ENCODE measurements at places on chromosomes 13 and 19. TPM values are rescaled to one million over a fixed set of nuclear protein-coding genes. Genes with fewer than 3 reads are reported as not detected.

- H3K4me3 ChIP-seq, result no peak overlapping the region
- H3K4me1 ChIP-seq, result no peaks in the 10 kb centered on the region
- no peak overlapping the region for H3K27ac ChIP-seq
- no peak for DNase-seq
Measured at GRCh38 chr13:70708775-70709174, 600.5 kb upstream of the KLHL1 start.

The CLEC17A gene
- not detected for total RNA-seq

- peaks cover 57% of the 10 kb centered on the region for H3K36me3 ChIP-seq
- H3K4me3 ChIP-seq, result peak overlapping the region; percentile 82
- no peak for DNase-seq
- H3K27ac ChIP-seq, result peak overlapping the region; percentile 88
Measured at GRCh38 chr19:36573895-36574720, 1.0 kb upstream of the ZNF529 start.

- no peaks in the 10 kb centered on the region for H3K4me1 ChIP-seq
- H3K27ac ChIP-seq, result no peak overlapping the region
- no peak overlapping the region for H3K4me3 ChIP-seq
- H3K27me3 ChIP-seq, result no peaks in the 10 kb centered on the region
- no peak for DNase-seq
Measured at GRCh38 chr13:89361909-89362308, 1690.7 kb downstream of the SLITRK5 start.

The ZNF180 gene
- total RNA-seq, result 10.9 TPM

GRCh38 chr13:20136781-20137703, 23.8 kb downstream of the GJA3 start:
- H3K36me3 ChIP-seq, result no peaks in the 10 kb centered on the region
- H3K27ac ChIP-seq, result no peak overlapping the region
- H3K27me3 ChIP-seq, result peaks cover 9% of the 10 kb centered on the region
- no peak for DNase-seq
- no peak overlapping the region for H3K4me3 ChIP-seq

DNA sequence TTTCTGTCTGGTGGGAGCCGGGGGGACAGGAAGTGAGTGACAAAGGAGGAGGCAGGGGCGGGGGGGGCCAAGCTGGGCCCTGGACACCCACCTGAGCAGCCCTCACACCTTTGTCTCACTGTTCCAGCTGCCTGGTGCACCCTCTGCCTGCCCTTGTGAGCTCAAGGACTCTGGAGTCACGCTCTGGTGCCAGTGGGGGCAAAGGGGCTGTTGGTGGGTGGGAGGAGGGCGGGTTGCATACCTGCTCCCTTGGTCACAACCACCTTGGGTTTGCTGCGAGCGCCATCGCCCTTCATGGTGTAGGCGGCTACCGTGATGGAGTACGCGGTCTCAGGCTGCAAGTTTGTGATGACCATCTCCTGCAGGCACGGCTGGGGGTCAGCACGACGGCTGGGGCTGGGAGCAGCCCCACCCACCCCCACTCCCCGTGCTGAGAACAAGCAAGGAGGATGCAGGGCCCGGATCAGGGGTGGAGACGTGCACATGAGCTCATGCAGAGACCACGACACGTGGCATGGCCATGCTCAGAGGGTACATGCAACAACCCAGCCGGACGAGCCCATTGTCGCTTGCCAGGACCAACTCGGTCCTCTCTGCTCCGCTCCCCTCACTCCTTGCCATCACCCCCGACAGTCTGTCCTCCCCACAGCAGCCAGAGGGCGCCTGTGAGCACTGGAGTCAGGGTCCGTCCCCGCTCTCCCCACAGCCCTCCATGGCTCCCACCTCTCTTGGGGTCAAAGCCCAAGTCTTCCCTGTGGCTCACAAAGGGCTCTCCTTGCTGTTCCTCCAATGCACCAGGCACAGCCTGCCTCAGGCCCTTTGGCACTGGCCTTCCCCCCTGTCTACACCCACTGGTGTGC, 114.9 kb downstream of the PTPRS start:
- H3K4me1 ChIP-seq, result no peaks in the 10 kb centered on the region
- no peak overlapping the region for H3K4me3 ChIP-seq
- H3K27me3 ChIP-seq, result no peaks in the 10 kb centered on the region
- H3K27ac ChIP-seq, result no peak overlapping the region
- peaks cover 30% of the 10 kb centered on the region for H3K36me3 ChIP-seq
- DNase-seq, result no peak

GRCh38 chr19:16520986-16521624, 21.1 kb downstream of the CHERP start:
- no peaks in the 10 kb centered on the region for H3K4me1 ChIP-seq
- H3K4me3 ChIP-seq, result no peak overlapping the region
- H3K36me3 ChIP-seq, result peaks cover 96% of the 10 kb centered on the region
- no peak for DNase-seq
- H3K27ac ChIP-seq, result no peak overlapping the region

DNA sequence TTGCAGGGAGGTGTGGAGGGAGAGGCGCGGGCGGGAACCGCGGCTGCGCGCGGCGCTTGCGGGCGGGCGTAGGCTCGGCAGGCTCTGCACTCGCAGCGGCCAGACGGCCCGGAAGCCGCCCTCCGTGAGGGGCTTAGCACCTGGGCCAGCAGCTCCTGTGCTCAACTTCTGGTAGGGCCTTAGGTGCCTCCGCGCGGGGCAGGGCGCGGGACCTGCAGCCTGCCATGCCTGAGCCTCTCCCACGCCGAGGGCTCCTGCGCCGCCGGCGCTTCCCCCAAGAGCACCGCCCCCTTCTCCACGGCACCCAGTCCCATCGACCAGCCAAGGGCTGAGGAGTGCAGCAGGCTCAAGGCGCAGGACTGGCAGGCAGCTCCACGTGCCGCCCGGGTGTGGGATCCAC, 940.8 kb upstream of the PCDH9 start:
- DNase-seq, result no peak
- no peak overlapping the region for H3K4me3 ChIP-seq
- no peaks in the 10 kb centered on the region for H3K36me3 ChIP-seq
- no peak overlapping the region for H3K27ac ChIP-seq
- no peaks in the 10 kb centered on the region for H3K4me1 ChIP-seq

DNA sequence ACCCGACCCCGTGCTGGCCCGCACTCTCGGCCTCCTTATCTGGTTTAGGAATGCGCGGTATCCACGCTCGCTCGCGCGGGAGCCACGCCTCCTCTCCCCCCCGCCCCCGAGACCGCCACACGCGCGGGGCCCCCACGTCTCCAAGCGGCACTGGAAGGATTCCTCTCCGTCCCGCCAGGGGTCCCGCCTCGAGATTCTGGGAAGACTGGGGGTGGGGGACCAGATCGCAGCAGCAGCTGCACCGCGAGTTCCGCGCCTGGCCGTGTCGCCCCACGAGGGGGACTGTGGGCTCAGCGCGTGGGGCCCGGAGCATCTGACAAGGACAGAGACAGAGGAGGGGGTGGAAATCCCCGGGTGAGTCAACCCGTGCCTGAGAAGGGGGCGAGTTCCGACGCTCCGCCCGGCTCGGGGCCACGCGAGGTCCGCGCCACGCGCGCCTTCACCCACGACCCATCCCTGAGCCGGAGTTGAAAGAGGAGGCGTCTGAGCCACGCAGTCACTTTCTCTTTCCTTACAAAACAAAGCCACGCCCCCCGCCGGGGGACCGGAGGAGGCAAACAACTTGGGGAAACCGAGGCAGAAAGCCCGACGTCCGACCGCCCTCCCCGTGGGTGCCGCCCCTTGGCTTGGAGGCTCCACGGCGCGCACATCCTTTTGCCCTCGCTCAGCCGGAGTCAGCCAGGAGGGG, 814 bp downstream of the S1PR2 start:
- peaks cover 3% of the 10 kb centered on the region for H3K4me1 ChIP-seq
- peak overlapping the region; percentile 51 for H3K27ac ChIP-seq
- H3K36me3 ChIP-seq, result no peaks in the 10 kb centered on the region
- DNase-seq, result peak; percentile 75

- no peak for DNase-seq
- no peaks in the 10 kb centered on the region for H3K27me3 ChIP-seq
- H3K36me3 ChIP-seq, result peaks cover 57% of the 10 kb centered on the region
Measured at GRCh38 chr19:19026299-19026971, 6.9 kb downstream of the SUGP2 start.

The SGCG gene
- total RNA-seq, result not detected

GRCh38 chr13:112624602-112625430, 36.9 kb upstream of the TUBGCP3 start:
- DNase-seq, result no peak
- no peak overlapping the region for H3K4me3 ChIP-seq
- no peaks in the 10 kb centered on the region for H3K4me1 ChIP-seq
- H3K27me3 ChIP-seq, result no peaks in the 10 kb centered on the region
- no peaks in the 10 kb centered on the region for H3K36me3 ChIP-seq

DNA sequence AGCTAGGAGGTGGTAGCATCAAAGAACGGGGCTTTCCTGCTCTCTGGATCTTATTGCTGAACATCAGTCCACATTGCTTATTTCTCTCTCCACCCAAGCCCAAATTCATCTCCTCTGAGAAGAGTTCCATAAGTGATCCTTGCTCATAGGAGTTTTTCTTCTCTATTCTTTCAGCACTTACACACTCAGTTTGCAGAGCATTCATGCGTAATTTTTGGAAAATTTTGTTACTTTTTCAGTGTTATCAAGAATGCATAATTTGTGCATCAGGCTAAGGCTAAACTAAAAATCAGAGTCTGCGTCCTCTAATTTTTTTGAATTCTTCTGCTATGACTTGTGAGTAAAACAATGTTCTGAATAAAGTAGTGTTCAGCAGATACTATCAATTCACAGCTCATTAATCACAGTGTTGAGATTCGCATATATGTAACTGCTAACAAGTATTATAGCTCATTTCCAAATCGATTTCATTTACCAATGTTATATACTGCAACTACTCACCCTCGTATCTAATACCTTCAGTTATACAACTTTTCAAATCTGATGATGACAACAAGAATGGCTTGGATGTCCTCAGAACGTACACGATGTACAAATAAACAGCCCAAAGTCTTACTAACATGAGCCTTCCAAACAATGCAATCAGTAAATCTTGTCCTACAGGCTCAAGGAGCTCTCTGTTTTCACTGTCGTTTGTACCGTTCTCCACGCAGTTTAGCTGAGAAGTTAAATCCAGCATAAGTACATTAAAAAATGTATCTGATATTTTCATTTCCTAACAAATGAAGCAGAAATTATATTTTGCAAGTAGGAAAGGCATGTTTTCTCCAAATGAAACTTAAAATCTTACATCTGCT, 36.4 kb upstream of the STARD13 start:
- peaks cover 4% of the 10 kb centered on the region for H3K4me1 ChIP-seq
- no peaks in the 10 kb centered on the region for H3K36me3 ChIP-seq
- H3K27ac ChIP-seq, result peak overlapping the region; percentile 63
- peak overlapping the region; percentile 56 for H3K4me3 ChIP-seq

- no peaks in the 10 kb centered on the region for H3K36me3 ChIP-seq
- no peak overlapping the region for H3K27ac ChIP-seq
- H3K4me3 ChIP-seq, result no peak overlapping the region
- no peaks in the 10 kb centered on the region for H3K4me1 ChIP-seq
- no peak for DNase-seq
Measured at GRCh38 chr13:33092073-33092987, 76.1 kb downstream of the KL start.

GRCh38 chr19:17565611-17566010, 10.2 kb downstream of the COLGALT1 start:
- no peaks in the 10 kb centered on the region for H3K4me1 ChIP-seq
- peaks cover 75% of the 10 kb centered on the region for H3K36me3 ChIP-seq
- H3K27ac ChIP-seq, result no peak overlapping the region
- no peak overlapping the region for H3K4me3 ChIP-seq

GRCh38 chr19:41871573-41872383, 5.3 kb upstream of the CD79A start:
- no peaks in the 10 kb centered on the region for H3K27me3 ChIP-seq
- no peaks in the 10 kb centered on the region for H3K4me1 ChIP-seq
- H3K27ac ChIP-seq, result no peak overlapping the region
- H3K36me3 ChIP-seq, result peaks cover 51% of the 10 kb centered on the region

- no peaks in the 10 kb centered on the region for H3K36me3 ChIP-seq
- no peak for DNase-seq
- no peak overlapping the region for H3K27ac ChIP-seq
Measured at GRCh38 chr13:113001241-113002140, 32.5 kb downstream of the MCF2L start.

GRCh38 chr19:38402623-38402966, 298 bp upstream of the FAM98C start:
- peak overlapping the region; percentile 49 for H3K4me3 ChIP-seq
- H3K27me3 ChIP-seq, result no peaks in the 10 kb centered on the region
- peaks cover 19% of the 10 kb centered on the region for H3K36me3 ChIP-seq
- H3K27ac ChIP-seq, result no peak overlapping the region
- H3K4me1 ChIP-seq, result no peaks in the 10 kb centered on the region

GRCh38 chr13:87666831-87667230, 4.3 kb upstream of the SLITRK5 start:
- no peaks in the 10 kb centered on the region for H3K4me1 ChIP-seq
- DNase-seq, result no peak
- no peak overlapping the region for H3K27ac ChIP-seq
- no peaks in the 10 kb centered on the region for H3K36me3 ChIP-seq
- H3K27me3 ChIP-seq, result peaks cover 2% of the 10 kb centered on the region
- H3K4me3 ChIP-seq, result no peak overlapping the region

The GNA15 gene
- 7.1 TPM for total RNA-seq

GRCh38 chr19:12513531-12514061, 29.0 kb upstream of the ZNF709 start:
- H3K4me1 ChIP-seq, result no peaks in the 10 kb centered on the region
- H3K27ac ChIP-seq, result no peak overlapping the region
- DNase-seq, result no peak
- H3K27me3 ChIP-seq, result no peaks in the 10 kb centered on the region
- no peak overlapping the region for H3K4me3 ChIP-seq

The GDF15 gene
- 8.5 TPM for total RNA-seq

The UQCRFS1 gene
- total RNA-seq, result 21.4 TPM

The PSMD8 gene
- 235 TPM for total RNA-seq

DNA sequence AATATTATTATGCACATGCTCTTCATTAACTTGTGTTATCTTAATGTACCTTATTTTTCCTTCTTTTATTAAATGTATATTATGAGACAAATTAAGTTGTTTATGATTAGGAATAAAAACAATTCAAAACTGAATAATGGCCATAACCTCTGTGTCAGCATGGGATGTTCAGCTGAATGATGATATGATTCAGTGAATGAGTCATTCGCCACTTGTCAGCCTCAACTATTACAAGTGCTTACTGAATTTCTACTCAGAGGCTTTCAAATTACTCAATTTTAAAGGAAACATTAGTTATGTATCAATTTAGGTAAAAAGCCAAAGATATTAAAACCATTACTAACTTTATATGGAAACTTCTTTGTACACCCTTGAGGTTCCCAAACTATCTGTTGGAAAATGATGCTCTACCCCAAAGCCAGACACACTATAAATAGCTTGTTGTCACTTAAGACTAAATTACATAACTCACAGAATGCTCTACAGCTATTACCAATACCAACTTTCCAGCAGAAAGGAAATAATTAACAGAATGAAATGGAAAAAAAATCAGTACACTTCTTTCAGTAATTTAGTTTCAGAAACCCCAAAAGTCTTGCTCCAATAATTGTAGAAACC, 14.4 kb downstream of the LIG4 start:
- no peaks in the 10 kb centered on the region for H3K36me3 ChIP-seq
- H3K4me3 ChIP-seq, result no peak overlapping the region
- DNase-seq, result no peak
- H3K4me1 ChIP-seq, result no peaks in the 10 kb centered on the region

Data from ascending aorta (tissue), 2 donors.